WERI-Rb-1 (cell line): ENCODE measurements at places on chromosomes 3 and 15.

- peak; percentile 1 for DNase-seq
Observed at GRCh38 chr15:25176991-25177954, 222.5 kb downstream of the SNRPN start.

DNA sequence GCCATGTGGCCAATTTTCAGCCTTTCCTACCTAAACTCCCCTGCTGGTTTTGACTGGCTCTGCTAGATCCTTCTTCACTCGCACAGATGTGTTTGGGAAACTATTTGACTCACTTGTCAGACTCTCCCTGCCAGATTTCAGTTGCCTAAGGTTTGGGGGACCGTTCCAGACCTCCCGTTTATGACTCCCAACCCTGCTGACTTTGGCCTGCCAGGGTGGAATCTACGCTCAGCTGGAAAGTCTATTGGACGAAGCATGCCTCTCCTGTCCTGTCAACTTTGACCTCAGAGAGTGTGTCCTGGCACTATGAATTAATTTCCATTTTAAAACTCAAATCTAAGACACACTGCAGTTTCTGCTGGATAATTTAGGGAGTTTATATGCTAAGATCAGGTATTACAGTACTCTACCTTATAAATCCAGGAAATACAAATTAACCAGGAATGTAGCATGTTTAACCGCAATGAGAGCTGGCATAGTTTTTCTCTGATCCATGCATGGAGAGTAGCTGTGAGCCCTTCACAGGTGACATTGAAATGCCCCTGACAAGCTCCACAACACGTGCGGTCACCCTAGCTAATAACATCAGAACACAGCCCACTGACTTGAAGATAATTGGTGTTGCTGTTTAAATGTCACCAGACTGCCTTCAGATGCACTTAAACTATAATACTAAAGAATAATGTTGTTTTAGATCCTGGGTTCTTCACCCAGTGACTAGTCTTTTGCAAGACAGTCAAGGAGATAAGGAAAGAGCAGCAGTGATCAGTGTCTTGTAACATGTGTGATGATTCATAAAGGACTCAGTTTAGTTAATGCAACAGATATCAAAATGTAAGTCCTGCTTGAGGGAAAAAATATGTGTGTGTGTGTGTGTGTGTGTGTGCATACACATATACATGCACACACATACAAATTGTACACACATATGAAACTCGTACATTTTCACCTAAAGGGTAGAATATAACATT, 223.0 kb upstream of the MCTP2 start:
- DNase-seq, result no peak

DNA sequence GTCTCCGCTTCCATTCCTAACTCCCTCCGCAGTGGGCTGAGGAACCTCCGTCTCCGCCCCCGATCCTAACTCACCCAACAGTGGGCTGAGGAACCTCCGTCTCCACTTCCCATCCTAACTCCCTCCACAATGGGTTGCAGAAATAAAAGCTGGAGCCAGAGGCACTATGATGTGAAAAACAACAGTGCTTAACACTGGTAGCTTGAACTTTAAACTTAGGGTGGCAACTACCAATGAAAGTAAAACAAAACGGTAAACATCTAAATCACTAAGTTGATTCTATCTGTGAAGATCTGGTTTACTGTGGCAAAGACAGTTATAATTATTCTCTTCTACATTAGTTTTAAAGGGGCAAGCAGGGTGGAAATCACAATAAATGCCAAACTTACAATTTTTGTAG, 25.9 kb upstream of the GP5 start:
- DNase-seq, result no peak

- DNase-seq, result no peak
Observed at GRCh38 chr3:110067527-110067926, 730.2 kb upstream of the DPPA4 start.

DNA sequence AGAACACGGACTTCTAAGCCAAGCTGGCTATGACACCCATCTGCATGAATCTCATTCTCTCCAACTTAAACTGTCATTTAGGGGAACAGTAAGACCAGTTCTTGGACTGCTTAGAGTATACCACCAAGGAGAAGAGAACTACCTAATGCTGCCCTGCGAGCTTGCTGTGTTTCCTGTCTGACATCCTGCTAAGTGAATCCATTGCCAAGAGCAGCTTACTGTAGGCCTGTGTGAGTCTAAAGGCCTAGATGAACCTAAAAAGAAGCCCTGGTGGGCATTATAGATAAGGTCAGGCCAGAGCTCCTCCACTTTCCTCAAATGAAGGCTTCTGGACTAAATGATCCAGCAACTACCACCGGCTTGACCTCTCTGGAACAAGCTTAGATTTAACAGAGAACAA, 15.0 kb downstream of the LZTFL1 start:
- no peak for DNase-seq

DNA sequence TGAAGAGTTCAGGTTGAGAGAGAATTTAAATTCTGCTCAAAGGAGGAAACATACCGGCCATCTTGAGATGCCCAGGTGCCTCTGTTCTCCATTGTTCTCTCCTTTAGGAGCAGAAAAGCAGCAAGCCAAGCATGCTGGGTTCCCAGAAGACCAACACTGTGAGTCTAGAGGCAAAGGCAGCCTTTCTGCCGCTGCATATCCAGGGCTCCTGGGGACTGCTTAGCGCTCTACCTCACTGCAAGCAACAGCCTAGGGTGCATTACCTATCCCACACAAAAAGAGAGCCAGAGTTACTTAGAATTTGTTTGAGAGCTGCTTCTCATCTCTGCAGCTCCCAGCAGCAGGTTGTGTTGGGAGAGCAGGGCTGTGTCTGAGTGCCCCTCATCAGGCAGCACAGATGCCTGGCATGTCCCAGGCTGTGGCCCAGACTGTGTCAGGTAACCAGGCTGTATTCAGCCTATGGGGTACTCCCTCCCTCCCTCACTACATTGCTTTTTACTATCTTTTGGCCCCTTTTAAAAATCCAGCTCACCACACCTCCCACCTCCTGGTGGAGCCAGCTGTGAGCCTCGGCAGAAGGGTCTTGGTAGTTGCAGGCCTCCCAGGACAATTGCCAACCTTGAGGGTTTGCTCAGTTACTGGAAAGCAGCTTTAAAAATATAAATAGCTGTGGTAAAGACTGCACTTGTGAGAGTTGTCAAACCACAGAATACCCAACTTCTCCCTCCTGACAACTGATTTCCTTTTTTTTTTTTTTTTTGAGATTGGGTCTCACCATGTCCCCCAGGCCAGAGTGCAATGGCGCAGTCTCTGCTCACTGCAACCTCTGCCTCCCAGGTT, 30.2 kb downstream of the BCL2L10 start:
- DNase-seq, result no peak
